Right ventricle myocardium inferior (tissue), 1 donor: ENCODE measurements at places on chromosomes 5 and 9. TPM values are rescaled to one million over a fixed set of nuclear protein-coding genes. Genes with fewer than 3 reads are reported as not detected.

CNTNAP3B gene
- 6.8 TPM for total RNA-seq

HSD17B3 gene
- total RNA-seq = 0.78 TPM

PPP1R26 gene
- 18.5 TPM for total RNA-seq

ALDOB gene
- total RNA-seq = 0.43 TPM

RASGRF2 gene
- 5.9 TPM for total RNA-seq
